Stimulated activated CD8-positive, alpha-beta memory T cell treated with anti-CD3 and anti-CD28 coated beads, Interleukin-15, amount 100 ng/mL, for 48 hours (primary cell): ENCODE measurements at places on chromosomes 7 and 10.

DNA sequence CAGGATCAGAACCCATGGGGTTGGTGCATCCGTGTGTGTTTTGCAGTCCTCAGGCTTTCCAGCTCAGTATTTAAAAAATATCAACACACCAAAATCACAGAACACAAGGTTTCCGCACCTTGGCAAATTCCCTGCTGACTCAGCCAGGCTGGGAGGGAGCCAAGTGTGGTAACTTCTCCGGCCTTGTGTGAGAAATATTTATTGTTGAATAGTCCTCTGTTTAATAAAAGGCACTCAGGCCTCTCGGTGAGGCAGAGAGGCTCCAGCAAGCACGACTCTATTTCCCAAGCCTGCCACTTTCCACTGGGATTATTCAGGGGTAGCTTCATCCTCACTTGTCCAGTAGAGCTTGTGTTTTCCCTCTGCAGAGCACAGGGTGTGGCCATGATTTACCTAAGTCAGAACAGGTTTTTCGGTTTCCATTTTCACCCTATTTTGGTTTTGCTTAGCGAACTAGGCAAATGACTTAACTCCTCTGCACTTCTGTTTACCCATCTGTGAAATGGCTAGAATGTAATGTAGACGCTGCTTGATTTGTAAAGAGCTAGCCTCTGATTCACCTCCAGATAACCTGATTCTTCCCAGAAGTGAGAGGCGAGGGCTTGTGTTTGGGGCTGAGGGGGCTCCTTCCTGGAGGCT, 13.0 kb upstream of the CHST15 start:
- DNase-seq = no peak

GRCh38 chr7:75565132-75565837, 73.2 kb downstream of the SPDYE5 start:
- no peak for DNase-seq

- no peak for DNase-seq
Observed at GRCh38 chr10:33332183-33333065, 2.0 kb downstream of the NRP1 start.

DNA sequence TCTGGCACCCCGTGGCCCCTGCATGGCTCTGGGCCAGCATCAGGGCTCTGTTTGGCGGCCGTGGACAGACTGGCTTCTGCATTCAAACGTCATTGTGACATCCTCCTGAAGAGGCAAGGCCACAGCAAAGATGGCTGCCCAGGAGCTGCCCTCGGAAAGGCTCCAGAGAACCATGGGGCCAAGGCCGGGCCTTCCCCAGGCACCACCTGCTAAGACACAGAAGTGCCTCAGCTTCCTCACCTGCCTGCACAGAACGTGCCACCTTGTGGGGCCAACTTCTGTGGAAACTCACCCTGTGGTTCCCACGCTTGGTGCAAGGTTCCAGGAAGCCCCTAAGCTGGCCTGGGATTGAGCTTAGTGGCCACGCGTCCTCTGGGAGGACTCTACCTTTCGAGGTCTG, 396.9 kb downstream of the PTPRN2 start:
- DNase-seq = no peak

- DNase-seq = no peak
Observed at GRCh38 chr7:134128829-134129228, 1.7 kb downstream of the LRGUK start.

- no peak for DNase-seq
Observed at GRCh38 chr10:2214092-2214491, 476.8 kb upstream of the ADARB2 start.

- DNase-seq = no peak
Observed at GRCh38 chr10:6497620-6498019, 82.5 kb downstream of the PRKCQ start.

DNA sequence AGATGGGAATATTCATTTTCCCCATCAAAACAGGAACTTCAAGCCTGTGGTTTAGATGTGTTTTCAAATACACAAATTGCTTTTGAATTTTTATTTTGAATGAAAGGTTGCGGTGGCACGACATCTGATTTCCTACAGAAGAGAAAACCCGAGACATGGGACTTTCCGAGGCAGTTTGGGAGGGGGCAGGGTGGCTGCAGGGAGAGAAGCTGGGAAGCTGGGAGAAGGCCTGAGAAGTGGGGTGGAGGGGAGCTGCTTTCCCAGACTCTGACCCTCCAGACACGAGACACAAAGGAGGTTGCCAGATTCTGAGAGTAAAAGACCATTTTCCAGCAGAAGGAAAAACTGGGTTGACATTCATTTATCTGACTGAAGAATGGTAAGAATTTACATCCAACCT, 19.6 kb downstream of the TMEM176A start:
- DNase-seq = no peak

DNA sequence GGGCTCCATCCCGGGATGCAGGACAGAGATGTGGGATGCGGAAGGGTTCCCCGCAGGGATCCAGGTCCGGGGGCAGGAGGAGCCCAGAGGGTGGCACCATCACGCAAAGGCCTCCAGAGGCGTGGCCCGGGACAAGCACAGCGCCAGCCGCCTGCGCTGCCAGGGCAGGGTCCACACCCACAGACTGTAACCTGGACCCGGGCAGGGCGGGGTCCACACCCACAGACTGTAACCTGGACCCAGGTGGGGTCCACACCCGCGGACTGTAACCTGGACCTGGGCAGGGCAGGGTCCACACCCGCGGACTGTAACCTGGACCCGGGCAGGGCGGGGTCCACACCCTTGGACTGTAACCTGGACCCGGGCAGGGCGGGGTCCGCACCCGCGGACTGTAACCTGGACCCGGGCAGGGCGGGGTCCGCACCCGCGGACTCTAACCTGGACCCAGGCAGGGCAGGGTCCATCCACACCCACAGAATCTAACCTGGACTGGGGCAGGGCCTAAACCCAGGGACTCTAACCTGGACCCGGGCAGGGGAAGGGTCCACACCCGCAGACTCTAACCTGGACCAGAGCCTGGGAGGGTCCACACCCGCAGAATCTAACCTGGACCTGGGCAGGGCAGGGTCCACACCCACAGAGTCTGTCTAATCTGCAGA, 37.5 kb upstream of the SUN1 start:
- DNase-seq = no peak

- DNase-seq = no peak
Observed at GRCh38 chr7:18241543-18242231, 214.0 kb upstream of the PRPS1L1 start.

- DNase-seq = no peak
Observed at GRCh38 chr10:52437205-52437646, 123.1 kb downstream of the DKK1 start.

GRCh38 chr10:75207857-75208144, 2.8 kb upstream of the VDAC2 start:
- DNase-seq = no peak

- DNase-seq = no peak
Observed at GRCh38 chr7:26691886-26692285, 172.5 kb downstream of the SKAP2 start.

DNA sequence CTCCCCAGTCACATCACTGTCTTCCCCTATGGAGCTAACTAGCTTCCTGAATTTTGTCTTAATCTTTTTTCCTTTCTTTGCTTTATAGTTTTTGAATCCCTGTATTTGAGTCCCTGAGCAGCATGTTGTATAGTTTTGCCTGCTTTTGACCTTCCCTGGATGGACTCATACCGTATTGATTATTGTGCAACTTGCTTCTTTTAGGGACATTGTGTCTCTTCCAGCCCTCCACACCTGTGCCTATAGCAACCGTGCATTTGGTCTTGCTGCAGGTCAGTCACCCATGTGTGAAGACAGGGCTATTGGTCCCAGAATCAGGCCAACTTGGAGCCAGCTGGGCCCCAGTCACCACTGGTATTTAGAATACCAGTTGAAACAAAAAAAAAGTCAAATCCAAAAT, 158.9 kb upstream of the ADCY1 start:
- no peak for DNase-seq

DNA sequence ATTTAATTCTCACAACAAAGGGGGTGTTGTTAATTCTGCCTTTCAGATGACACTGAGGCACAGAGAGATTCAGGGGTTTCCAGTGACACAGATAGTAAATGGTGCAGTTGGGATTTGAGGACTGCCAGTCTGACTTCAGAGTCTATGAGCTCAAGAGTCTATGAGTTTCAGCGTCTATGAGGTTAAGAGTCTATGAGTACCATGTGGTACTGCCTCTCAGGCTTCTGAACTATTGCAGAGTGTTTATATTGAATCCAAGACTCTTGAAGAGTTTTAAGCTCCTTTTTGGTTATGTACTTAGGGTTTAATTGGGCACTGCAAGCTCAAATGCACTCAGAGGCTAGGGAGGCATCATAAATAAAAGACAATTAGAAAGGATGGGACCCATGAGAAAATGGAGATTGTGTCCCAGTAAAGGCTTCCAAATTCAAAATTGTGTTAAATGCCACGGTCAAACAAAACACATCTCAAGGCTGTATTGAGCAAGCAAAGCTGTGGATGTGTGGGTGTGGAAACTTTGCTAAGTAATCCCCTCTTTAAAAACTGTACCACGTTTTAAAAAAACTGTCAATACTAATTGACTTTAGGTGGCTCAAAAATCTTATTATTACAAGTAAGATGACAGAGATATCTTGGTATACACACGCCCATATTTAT, 123.9 kb upstream of the FAM171A1 start:
- DNase-seq = no peak

DNA sequence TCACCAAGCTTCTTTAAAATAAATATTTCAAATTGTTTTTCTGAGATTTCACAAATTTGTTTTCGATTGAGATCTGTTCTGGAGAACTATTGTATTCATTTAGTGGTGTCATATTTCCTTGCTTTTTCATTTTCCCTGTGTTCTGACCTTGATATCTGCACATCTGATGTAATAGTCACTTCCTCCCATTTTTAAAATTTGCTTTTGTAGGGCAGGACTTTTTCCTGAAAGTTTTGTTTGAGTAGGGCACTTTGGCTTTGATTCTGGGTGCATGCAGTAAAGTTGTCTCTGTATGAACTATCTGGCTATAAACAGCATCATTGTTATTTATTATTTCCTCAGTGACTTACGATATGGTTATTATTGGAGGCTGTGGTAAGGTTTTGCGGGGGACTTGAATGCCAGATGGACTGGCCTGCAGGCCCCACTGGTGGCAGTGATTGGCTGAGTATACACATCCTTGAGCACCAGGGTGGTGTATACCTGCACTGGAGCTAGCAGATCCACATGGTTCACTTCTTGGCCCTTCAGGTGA, 83.6 kb downstream of the CSTF2T start:
- no peak for DNase-seq

DNA sequence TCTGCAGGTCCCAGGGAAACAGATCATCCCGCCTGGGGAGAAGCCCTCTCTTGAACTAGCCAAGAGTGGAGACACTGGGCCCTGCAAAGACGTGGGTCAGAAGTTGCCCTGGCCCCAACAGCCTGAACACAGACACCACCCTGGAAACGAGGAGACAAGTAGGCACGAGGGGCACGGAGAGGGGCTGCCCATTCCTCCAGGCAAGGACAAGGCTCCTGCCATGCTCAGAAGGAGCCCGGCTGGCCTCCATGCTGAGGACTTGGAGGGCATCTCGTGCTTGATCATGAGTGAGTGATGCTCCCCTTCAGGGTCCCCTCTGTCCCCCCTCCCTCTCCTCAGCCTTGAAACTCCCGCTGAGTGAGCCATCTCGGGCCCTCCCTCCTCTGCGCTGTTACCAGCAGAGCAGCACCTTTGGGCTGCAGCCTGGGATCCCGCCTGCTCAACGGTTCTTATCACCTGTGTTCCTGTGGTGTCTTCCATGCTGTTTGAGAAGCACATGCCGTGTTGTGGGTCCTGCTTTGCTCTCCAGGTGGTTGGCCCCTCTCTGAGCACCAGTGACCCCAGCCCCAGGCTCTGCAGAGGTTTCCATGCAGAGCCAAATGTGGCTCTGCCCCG, 544.3 kb downstream of the TCERG1L start:
- DNase-seq = no peak

- DNase-seq = no peak
Observed at GRCh38 chr10:63434866-63435854, 30.6 kb downstream of the JMJD1C start.

DNA sequence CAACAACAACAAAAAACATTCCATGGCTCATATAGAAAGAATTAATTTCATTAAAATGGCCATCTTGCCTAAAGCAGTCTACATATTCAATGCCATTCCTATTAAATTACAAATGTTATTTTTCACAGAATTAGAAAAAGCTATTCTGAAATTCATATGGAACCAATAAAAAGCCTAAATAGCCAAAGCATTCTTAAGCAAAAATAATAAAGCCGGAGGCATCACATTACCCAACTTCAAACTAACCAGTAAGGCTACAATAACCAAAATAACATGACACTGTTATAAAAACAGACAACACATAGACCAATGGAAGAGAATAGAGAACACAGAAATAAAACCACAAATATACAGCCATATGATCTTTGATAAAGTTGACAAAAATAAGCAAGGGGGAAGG, 330.4 kb downstream of the KIF20B start:
- no peak for DNase-seq

- no peak for DNase-seq
Observed at GRCh38 chr10:49629431-49629881, 15.6 kb downstream of the CHAT start.

GRCh38 chr10:94281654-94282053, 81.1 kb downstream of the NOC3L start:
- no peak for DNase-seq

GRCh38 chr7:27186668-27187474, 1.8 kb upstream of the HOXA11 start:
- DNase-seq = no peak

GRCh38 chr10:73398024-73398423, 15.8 kb downstream of the ANXA7 start:
- no peak for DNase-seq

- DNase-seq = peak; percentile 40
Observed at GRCh38 chr7:151315038-151315655, 26.5 kb upstream of the NUB1 start.

GRCh38 chr7:134154581-134155130, 27.5 kb downstream of the LRGUK start:
- DNase-seq = no peak

DNA sequence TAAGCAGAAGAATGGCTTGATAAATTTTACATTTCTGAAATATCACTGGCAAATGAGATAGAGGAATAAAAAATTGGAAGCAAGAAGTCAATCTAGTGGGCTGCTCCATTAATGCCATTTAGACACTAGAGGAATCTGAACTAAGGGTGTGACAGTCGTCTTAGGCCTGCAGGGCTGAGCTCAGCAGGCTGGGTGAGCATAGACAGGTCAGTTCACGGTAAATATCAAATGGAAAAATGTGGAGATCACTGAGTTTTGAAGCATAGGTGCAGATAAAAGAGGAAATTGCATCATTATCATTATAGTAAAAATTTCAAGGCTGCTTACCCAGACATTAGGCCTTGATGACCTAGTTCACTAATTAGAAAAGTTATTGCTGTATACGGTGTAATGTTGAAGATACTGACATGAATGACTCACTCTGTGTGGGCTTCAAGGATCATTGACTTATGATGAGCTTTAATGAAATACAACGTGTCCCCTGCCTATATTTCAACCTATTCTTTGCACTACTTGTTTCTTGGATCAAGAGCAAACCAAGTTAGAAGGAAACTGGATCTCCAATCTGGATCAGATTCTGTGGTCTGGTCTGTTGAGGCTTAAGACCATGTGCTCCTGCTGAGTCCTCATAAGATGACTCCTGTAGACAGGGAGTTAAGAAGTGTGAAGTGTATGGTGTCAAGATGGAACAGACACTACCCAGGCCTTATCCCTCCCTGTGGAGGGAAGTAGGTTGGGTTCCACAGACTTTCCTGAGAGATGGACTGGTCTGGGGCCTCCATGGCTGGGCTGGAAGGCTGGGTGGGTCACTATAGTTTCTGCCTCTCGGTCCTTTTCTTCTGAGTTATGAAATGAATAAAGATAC, 3.6 kb downstream of the OR2F2 start:
- no peak for DNase-seq

GRCh38 chr7:46215987-46216567, 295.0 kb upstream of the IGFBP3 start:
- no peak for DNase-seq
